OCI-M1 (cell line): ENCODE measurements at places on chromosomes 5 and 9.

- DNase-seq = no peak
These were observed 168.0 kb upstream of the IRX2 start for GRCh38 chr5:2919310-2920018.

GRCh38 chr9:90727488-90727887 lies 74.1 kb upstream of the SYK start:
- DNase-seq = no peak

- no peak for DNase-seq
These were observed 212.4 kb downstream of the RFK start for GRCh38 chr9:76181781-76182180.

DNA sequence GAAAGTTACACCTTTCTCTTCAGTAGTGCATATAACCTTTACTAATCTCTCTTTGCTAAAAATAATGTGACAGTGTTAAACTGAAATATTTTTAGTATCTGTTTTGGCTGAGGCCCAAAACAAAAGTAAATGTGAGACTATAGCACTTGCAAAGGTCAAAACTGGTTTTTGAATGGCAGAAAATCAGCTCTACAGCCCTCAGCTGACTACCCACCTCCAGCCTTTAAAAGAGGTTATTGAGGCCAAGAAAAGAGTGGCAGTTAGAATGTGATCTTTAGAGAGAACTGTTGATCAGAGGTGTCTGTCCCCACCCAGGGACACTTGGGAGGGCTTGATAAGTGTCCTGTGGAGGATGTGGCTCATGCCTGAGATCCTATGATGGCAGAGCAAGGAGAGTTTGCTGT lies 30.9 kb downstream of the PRKACG start:
- DNase-seq = peak; percentile 69

DNA sequence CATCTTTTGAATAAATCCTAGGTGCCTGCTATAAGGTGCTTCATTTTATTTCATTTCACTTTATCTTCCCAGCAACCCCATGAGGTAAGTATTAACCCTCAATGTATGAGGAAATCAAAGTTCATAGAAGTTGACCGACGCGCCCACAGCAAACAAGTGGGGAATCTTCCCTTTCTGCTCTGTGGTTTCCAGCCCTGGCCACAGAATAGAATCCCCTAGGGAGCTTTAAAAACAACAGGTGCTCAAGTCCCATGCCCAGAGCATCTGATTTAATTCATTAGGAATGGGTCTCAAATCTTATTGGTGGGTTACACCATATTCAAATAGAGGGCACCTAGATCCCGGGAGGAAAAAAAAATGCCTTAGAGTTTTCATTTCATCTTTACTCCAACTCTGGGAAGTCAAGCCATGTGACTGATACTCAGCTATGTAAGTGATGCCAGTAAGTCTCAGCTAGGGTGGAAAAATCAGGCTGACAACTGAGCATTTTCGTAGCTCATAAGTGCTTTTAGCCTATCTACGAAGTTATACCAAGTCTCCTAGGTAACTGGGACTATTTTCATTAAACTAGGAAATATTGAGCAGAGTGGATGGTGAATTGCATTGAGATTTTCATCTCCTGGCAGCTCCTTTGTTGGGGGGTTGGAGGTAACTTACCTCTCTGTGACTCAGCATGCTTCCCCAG lies 353.4 kb upstream of the SLC30A5 start:
- no peak for DNase-seq

GRCh38 chr5:43804041-43804440 lies 201.1 kb downstream of the NNT start:
- no peak for DNase-seq

- DNase-seq = peak; percentile 83
These were observed 81.9 kb downstream of the TNC start for GRCh38 chr9:115035841-115036612.
